ENCODE measurements at places on chromosomes 6 and 20. TPM values are rescaled to one million over a fixed set of nuclear protein-coding genes. Genes with fewer than 3 reads are reported as not detected.
A peak's percentile ranks its signal among the peaks of the same experiment; 100 is the strongest.

The BPIFB2 gene
- total RNA-seq, result not detected

DNA sequence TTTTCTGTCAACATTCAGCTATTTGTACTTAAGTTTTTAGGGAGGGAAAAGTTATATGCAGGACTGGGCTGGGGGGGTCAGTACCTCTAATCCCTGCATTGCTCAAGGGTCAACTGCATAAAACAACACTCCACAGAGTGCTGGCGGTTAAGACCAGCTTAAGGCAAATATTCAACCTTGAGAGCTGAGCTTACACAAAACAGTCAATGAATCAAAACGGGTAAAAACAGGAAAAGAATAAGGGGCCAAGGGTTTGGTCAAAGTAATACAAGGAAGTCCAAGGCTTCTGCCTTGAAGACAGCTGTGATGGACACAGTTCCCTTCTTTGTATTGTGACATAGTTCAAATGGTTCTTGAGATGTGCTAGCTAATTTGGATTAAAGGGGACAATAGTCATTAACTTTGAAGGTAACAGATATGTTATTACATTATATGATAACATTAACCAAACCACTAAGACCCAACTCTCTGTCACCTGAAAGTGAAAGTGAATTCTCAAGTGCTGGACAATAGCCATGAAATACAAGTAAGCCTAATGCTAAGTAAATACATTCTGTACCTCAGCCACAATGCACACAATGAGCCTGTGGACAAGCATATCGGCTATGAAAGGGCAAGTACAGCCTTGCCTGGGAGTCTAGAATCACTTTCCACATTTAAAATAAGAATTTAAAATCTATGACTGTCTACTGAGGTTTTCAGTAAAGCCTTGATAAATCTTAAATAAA lies 106.8 kb downstream of the PDE10A start:
- peak; percentile 29 for DNase-seq

DNA sequence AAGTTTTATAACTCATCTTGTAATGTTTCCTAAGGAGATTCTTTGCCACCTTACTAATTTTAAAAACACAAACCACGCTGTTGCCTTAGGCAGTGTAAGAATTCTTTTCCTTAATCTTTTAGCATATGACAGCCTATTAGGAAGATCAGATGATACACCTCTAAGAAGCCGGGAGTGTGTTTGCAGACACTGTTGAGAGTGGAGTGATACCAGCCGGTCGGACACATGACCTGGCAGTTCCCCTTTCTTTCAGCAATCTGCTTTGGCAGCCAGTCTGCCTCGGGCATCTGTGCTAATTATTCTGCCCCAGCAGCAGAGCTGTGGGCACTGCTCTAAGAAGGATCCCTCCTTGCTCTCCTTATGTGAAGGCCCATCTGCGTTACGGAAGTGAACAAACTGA lies 50.9 kb downstream of the PLCB4 start:
- peak; percentile 35 for DNase-seq

- no peak for DNase-seq
These were observed 22.9 kb upstream of the RIPK1 start for GRCh38 chr6:3045369-3045768.

The GGTLC1 gene
- total RNA-seq, result not detected

- no peak for DNase-seq
These were observed 132.2 kb upstream of the UST start for GRCh38 chr6:148614602-148615001.

The TREML1 gene
- total RNA-seq, result not detected

The HEY2 gene
- total RNA-seq, result not detected

The CPNE5 gene
- not detected for total RNA-seq

DNA sequence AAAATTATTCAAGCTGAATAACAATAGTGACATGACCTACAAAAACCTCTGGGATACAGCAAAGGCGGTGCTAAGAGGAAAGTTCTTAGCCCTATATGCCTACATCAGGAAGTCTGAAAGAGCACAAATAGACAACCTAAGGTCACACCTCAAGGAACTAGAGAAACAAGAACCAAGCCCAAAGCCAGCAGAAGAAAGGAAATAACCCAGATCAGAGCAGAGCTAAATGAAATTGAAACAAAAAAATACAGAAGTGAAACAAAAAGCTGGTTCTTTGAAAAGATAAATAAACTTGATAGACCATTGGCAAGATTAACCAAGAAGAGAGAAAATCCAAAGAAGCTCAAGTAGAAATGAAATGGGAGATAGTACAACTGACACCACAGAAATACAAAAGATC lies 47.6 kb upstream of the NOTCH4 start:
- no peak for DNase-seq

DNA sequence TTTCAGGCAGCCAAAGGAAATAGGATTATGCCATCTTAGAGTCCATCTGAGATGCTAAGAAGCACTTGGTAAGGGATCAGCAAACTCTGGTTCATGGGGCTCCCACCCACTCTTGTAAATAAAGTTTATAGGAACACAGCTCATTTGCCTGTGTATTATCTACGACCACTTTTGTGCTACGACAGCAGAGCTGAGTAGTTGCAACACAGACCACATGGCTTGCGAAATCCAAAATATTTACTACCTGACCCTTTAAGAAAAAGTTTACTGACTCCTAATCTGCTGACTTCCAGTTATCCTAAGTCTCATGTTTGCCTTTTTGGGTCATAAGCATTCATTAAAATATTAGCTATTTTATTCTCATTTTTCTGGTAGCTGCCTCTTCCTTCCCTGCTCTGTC lies 859.0 kb downstream of the QKI start:
- no peak for DNase-seq

- no peak for DNase-seq
These were observed 9.9 kb downstream of the GRIK2 start for GRCh38 chr6:101403216-101403945.

The PRICKLE4 gene
- not detected for total RNA-seq

- DNase-seq, result no peak
These were observed 645.8 kb upstream of the GJE1 start for GRCh38 chr6:141486942-141487341.

The BEND3 gene
- 2.1 TPM for total RNA-seq

GRCh38 chr20:16664020-16664419 lies 65.8 kb upstream of the SNRPB2 start:
- DNase-seq, result no peak

The MROH8 gene
- total RNA-seq, result 0.72 TPM

DNA sequence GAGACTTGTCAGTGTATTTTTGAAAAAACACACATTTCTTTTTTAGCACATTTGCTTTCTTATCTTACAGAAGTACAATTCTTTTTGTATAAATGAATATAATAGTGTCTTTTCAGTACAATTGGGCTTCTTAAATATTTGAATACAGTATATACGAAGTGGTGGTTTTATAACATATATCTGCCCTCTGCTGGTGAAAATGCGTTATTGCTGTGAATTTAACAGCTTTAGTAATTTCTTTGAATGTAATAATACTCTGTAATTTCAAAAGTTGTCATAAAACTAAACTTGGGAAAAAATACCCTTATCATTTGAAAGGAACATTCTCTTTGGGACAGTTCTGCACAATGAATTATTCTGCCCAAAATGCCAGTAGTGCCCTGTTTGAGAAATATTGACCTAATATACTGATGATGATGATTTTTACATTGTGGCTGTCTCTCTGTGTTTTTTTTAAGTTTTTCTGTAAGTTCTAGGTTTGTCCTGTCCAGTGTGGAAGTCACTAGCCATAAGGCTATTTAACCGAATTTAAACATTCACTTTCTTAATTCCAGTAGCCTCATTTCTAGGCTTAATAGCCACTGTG lies 19.0 kb downstream of the SMAP1 start:
- DNase-seq, result no peak

GRCh38 chr6:117494694-117495318 lies 12.3 kb downstream of the DCBLD1 start:
- DNase-seq, result no peak

The MBOAT1 gene
- total RNA-seq, result 12.3 TPM

- DNase-seq, result no peak
These were observed 37.8 kb upstream of the IGF2R start for GRCh38 chr6:159931112-159931511.

- DNase-seq, result peak; percentile 46
These were observed 107.4 kb upstream of the TAB2 start for GRCh38 chr6:149209871-149210775.
